Stimulated activated CD4-positive, alpha-beta T cell treated with anti-CD3 and anti-CD28 coated beads, Interleukin-2, amount 100 ng/mL, for 4 hours (primary cell): ENCODE measurements at places on chromosomes 4 and X.

- no peak for DNase-seq
Observed at GRCh38 chr4:15690020-15690809, 8.6 kb downstream of the FAM200B start.

DNA sequence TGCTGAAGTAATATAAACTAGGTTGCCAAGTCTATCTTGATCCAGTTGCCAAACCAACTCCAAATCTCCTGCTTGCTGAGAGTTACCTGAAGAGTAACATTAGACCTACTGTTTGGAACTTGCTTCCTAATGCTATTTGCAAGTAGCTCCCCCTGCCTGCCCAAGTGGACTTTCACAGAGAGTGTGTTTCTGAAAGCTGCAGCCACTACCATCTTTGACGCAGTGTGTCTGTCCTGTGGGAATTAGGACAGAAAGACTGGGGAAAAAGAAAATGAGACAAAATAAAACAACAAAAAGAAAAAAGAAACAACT lies 195.0 kb upstream of the HS3ST1 start:
- DNase-seq, result no peak

DNA sequence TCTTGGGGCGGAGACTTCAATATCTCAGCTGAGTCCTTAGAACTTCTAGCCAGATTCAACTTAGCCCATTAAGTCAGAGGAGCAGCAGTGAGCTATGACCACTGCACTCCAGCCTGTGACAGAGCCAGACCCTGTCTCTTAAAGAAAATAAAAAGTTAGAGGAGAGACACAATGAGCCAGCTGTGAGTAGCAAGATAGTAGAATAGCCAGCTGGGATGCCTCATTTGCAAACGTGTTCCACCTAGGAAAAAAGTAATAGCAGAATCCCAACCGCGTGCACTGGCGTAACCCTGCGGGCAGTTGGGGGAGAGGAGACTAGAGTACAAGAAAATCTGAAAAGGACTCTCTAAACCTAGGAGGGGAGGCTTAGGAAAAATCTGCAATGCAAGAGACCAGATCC lies 133.2 kb upstream of the ANXA3 start:
- no peak for DNase-seq

DNA sequence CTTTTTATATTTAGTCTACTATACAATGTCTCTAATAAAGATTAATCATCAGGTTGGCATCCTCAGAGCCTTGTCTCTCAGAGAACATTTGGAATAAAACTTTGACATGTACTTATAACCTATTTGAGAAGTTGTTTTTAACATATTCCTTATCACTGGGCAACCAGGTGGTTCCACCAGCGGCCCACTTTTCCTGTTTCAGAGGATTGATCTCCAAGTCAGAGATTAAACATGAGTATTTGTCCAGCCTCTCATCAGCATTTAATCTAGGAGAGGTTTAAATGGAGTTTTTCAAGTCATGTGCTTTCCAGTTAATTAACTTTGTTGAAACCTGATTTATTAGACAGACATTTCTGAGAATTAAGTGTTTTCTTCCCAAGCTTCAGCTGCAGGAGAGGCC lies 345.5 kb downstream of the GRXCR1 start:
- DNase-seq, result no peak

DNA sequence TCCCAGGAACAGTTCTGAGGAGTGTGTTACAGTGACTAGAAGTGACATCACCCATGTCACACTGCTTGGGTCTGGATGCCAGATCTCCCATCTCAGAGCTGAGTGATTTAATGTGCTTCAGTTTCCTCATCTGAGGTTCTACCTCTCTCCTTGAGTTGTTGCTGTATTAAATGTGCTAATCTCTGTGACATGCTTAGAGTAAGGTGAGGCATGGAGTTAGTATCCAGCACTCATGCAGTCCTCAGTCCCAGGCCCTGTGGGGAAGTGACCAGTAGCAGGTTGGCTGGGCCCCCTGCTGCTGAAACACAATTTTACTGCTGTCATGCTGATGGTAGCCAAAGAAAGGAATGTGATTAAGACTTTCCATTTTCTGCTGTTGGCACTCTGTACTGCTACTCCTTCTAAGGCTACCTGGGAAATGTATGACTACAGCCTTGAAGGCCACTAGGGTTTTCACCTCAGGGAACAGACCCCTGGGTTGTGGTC lies 639.6 kb downstream of the MID1IP1 start:
- no peak for DNase-seq

DNA sequence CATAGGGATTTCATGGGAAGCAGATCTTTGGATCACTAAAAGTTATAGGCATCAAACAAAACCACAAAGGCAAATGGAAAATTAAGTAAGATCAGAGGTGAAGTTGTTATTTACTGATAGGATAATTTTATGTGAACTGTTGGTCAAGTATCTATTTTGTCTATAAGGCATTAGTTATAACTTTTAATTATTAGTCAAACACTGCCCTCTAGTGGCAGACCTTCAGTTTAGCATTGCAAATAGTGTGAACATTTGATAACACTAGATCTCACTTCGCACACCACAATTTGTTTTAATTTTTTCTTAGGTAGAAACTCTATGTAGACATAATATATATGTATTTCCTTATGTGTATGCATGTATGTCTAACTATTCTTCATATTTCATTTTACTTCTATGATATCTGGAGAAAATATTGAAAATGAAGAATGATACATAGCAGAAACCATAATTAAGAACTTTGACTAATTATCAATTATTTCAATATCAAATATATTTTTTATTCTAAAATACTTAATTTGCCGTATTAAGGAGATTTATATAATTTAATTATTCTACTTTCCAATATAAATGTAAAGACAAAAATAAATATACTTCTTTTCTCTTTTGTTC lies 214.5 kb upstream of the TACR3 start:
- no peak for DNase-seq

DNA sequence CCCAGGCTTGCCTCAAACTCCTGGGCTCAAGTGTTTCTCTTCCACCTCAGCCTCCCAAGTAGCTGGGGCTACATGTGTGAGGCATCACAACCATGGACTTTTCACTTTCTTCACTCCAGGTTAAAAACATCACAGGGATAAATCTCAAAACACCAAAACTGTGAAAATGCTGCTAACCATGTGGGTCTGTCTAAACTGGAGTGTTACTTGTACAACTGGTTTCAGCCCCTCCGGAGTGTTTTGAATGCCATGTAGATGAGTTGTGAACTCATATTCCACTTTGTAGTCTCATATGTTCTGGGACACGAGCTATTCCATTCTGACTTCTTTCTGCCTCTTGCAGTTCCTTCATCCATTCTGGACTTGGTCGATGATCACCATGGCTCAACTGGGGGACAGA lies 43.0 kb downstream of the PDGFRA start:
- no peak for DNase-seq

DNA sequence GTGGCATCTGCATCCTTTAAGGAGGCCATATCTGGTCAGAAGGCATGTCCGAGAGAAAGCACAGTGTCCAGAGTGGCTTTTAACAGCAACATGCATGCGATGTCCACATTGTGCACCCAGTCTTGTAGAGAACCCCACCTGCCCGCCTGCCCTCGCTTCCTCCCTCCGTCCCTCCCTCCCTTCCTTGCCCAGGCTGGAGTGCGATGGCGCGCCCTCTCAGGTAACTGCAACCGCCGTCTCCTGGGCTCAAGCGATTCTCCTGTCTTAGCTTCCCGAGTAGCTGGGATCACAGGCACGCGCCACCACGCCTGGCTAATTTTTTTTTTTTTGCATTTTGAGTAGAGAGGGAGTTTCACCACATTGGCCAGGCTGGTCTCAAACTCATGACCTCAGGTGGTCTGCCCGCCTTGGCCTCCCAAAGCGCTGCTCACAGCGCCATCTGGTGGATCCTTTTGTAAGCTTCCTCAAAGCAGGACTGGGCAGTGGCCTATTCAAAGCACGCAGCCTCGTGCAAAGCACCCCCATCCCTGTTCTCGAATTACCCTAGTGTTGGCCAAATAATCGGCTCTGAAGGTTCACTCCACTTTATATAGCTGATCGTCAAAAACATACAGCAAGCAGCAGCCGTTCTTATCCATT lies 15.0 kb downstream of the BRCC3 start:
- no peak for DNase-seq

DNA sequence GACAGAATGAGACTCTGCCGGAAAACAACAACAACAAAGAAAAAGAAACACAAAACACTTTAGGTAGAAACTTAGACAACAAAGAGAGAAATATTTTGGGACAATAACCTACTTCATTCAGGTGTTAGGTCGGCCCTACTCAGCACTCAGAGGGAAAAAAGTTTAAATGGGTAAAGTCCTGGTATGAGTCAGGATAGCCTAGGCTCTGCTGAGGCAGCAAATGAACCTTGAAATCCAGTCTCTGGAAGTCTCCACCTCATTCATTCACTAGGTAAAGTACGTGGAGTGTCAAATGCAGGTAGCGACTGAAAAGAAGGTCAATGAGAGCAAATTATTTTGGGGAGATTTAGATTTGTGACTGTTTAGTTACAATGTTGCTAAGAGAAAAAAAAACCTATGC lies 127.4 kb downstream of the FHDC1 start:
- DNase-seq, result no peak

DNA sequence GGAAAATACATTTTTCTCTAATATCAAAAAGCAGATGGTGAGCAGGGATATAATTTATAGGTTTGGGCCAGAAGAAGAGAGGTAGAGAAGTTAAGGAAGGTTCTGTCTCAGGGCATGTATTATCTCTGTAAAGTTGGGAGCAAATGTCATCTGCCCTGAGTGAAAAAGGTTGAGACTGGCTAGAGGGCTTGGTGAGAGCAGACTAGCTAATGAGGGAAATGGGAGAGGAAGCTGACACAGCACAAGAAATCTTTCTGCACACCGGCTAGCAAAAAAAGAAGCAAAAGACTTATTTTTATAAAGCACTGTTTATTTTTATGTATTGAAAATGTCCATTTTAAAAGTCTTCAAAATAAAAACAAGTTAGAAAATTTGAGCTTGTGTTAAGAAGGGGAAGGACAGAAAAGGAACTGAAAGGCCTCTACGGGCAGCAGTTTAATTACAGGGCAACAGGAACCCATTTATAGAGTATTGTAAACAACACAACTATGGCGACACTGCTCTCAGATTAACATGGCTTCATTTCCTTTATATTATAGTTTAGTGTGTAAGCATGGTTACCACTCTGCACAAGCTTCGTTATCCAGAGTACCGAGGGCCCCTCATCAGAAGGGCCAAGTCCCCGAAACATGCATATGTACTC lies 17.4 kb downstream of the CD40LG start:
- no peak for DNase-seq
